ENCODE measurements at places on chromosomes 3 and 15. TPM values are rescaled to one million over a fixed set of nuclear protein-coding genes. Genes with fewer than 3 reads are reported as not detected.
A peak's percentile ranks its signal among the peaks of the same experiment; 100 is the strongest.

BFSP2 gene
- polyA plus RNA-seq, result not detected

DNA sequence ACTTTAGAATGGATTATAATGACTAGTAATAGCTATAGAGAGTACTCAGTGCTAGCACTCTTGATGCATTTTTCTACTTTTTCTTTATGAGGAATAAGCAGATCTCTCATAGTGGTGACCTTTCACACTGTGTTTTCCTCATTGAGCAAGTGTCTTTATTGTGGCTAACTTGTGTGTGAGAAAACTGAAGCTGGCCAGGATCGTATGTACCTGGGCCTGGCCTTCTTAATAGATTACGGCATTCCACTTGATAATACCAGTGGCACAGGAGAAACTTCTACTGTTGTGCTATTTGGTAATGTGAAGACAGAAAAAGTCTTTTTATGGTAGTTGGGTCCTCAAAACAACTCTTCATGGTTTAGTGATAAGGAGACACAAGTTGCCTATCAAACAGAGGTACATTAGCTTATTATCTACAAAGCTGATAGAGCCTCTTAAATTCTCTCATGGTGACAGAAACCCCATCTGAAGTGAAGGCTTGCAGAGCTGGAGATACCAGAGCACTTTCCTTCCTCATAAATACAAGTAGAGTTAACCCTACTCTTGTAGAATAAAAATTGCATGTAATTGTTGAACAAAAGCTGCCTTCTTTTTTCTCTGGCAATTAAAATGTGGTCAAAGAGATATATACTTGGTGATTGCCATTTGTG is 64.6 kb downstream of the LYSMD4 start:
- H3K4me3 ChIP-seq, result no peak overlapping the region
- H3K27me3 ChIP-seq, result no peaks in the 10 kb centered on the region
- peaks cover 4% of the 10 kb centered on the region for H3K36me3 ChIP-seq
- H3K27ac ChIP-seq, result no peak overlapping the region
- no peak for DNase-seq

- no peaks in the 10 kb centered on the region for H3K27me3 ChIP-seq
- H3K4me3 ChIP-seq, result no peak overlapping the region
- peaks cover 10% of the 10 kb centered on the region for H3K4me1 ChIP-seq
- no peaks in the 10 kb centered on the region for H3K36me3 ChIP-seq
- no peak overlapping the region for H3K27ac ChIP-seq
These were observed 41.9 kb downstream of the NOX5 start for GRCh38 chr15:69056365-69056764.

DNA sequence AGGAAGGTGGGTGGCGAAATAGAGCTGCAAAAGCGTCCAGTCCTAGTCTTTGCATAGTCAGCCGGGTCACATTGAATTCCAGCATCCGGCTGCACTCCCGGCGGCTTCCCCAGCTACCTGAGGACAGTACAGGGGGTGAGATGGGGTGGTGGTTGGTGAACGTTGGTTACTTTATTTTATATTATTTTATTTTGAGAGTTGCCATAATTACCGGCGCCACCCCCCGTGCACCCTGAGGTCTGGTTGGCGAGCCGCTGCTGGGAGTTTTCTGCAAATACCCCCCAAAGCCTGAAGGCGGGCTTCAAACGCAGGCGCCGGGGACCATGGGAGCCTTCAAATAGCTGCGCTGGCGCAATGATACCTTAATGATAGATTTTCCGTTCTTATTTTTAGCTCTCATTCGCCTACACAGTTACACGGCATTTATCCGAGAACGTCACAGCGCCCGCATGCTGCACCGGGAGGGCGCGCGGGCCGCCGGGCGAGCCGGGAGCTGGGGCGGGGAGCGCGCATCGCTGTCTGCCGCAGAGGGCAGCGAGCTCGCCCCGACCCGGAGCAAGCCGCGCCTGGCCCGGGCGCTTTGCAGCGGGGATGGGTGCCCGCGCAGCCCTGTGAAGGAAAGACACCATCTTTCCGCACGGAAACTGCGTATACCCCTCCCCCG is 756 bp upstream of the RASGRF1 start:
- peaks cover 40% of the 10 kb centered on the region for H3K4me1 ChIP-seq
- peak overlapping the region; percentile 43 for H3K4me3 ChIP-seq
- no peak for DNase-seq
- H3K36me3 ChIP-seq, result no peaks in the 10 kb centered on the region
- H3K27ac ChIP-seq, result no peak overlapping the region

TERB2 gene
- not detected for polyA plus RNA-seq

DNA sequence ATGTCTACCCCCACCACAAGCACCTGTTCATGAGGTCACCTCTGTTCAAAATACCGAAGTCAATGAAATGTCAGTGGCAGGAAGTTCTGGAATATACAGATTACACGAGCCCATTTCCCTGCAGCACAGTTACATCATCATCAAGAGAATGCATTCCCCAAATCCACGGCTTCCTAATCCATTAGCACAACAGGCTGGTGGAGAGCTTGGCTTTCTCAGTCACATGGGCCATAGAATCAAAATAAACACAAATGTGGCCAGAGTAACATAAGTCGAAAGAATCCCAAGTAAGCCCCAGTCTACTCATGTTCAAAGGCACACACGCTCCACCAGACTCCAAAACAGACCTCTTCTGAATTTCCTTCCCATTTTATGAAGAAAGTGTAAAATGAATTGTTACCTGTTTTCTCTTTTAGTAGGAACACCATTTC is 419.3 kb downstream of the MAGI1 start:
- H3K27me3 ChIP-seq, result no peaks in the 10 kb centered on the region
- no peak overlapping the region for H3K27ac ChIP-seq
- H3K4me1 ChIP-seq, result no peaks in the 10 kb centered on the region
- H3K4me3 ChIP-seq, result no peak overlapping the region

GRCh38 chr15:91887321-91887720 is 33.8 kb downstream of the SLCO3A1 start:
- H3K27me3 ChIP-seq, result no peaks in the 10 kb centered on the region
- no peak overlapping the region for H3K27ac ChIP-seq
- DNase-seq, result peak; percentile 38

Data from spinal cord (tissue), 10 donors.